ENCODE measurements at places on chromosomes 5 and 9. TPM values are rescaled to one million over a fixed set of nuclear protein-coding genes. Genes with fewer than 3 reads are reported as not detected.

DNA sequence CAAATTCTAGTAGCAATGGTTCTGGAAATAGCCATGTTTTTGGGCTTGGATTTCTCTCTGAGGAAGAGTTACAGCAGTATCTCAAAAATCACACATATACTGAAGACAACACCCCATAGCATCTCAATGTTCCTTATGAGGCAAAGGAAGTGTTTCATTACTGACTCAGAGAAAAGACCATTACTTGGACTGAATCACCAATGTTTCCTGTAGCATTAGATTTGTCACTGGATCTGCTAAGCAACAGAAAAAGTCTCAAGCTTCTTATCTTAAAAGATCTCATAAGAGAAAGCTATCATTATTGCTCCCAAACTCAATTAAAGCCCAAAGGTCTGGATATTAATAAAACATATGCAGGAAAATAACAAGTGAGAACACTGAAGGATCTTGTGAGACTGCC lies 272.4 kb downstream of the ADAMTS6 start:
- DNase-seq, result no peak

DNA sequence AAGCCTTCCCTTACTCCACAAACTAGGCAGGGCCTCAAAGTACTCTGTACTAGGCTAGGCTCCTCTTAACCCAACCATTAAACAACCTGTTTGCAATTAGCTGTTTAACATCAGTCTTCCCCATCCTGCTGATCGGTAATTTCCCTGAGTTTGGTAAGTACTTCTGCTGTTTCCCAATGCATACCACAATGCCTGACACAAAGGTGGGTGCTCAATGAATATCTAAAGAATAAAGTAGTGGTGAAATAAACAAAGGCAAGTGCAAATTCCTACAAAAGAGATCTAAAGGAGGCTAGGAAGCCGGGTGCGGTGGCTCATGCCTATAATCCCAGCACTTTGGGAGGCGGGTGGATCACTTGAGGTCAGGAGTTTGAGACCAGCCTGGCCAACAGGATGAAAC lies 25.0 kb downstream of the FBXW2 start:
- no peak for DNase-seq

- no peak for DNase-seq
Observed at GRCh38 chr5:32165-32564, 59.8 kb upstream of the PLEKHG4B start.

- no peak for DNase-seq
Observed at GRCh38 chr9:75410405-75410804, 322.1 kb downstream of the OSTF1 start.

DNA sequence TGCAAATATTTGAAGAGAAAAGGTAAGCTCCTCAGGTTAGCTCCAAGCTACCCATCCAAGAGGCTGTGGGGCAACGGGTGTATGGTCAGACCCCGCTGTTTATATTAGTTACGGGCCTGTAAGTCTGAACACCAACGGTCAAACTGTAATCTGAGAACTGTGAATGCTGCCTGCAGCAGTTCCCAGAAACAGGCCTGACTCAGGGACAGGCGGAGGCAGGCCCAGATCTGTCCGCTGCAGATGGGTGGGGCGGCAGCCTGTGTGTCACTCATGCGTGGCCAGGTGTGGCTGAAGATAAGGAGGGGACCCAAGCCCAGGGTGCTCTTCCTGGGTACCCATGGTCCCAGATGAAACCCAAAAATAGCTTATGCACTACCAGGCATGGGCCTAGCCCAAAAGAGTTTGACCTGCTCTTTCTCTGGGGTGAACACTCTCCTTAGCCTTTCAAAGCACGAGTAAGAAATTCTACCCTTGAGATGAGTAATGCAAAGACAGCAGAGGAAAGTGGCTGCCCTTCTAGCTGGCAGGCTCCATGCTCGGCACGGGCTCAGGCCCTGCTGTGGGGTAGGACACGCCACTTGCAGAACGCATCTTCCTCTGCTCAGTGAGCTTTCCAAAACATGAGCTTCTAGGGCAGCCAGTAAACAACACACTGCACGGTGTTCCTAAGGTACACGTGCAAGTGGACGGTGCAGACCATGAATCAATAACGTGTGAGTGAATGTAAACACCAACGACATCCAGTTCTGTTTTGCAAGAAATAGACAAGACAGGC lies 9.1 kb downstream of the UBAC1 start:
- DNase-seq, result no peak

- DNase-seq, result peak; percentile 87
Observed at GRCh38 chr9:81389569-81389993, 299.8 kb downstream of the TLE1 start.

- no peak for DNase-seq
Observed at GRCh38 chr9:127212453-127212852, 52.1 kb upstream of the GARNL3 start.

- peak; percentile 5 for DNase-seq
Observed at GRCh38 chr5:18000744-18001143, 366.5 kb downstream of the TAF11L14 start.

- no peak for DNase-seq
Observed at GRCh38 chr9:114324492-114324891, 1.6 kb downstream of the ORM1 start.

GRCh38 chr9:20559231-20559890 lies 62.9 kb downstream of the MLLT3 start:
- DNase-seq, result no peak

TAF1L gene
- not detected for total RNA-seq

ZBED3 gene
- not detected for total RNA-seq

STC2 gene
- total RNA-seq, result 65.2 TPM

SLC34A1 gene
- total RNA-seq, result not detected

SLC4A9 gene
- not detected for total RNA-seq

PPP1R26 gene
- 20.3 TPM for total RNA-seq
